HEK293T (cell line): ENCODE measurements at places on chromosomes 3 and 15.

DNA sequence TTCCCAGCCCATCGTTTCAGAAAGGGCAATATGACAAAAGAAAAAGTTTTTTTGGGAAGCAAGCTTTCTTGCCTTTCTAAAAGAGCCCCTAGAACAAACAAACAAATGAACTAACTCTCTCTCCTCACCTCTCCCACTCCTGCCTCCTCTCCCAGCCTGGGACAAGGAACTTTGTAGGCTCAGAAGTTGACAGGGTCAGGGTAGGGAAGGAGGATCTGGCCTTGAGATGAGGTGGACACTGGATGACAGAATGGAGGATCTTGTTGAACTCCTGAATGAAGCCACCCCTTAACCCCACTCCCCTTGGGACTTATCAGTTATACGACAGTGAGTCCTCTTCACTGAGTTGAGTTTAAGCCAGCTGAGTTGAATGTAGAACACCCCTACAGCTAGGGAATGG is 1.6 kb upstream of the ITGA11 start:
- DNase-seq, result no peak

GRCh38 chr3:18127174-18127858 is 297.8 kb downstream of the SATB1 start:
- no peak for DNase-seq

DNA sequence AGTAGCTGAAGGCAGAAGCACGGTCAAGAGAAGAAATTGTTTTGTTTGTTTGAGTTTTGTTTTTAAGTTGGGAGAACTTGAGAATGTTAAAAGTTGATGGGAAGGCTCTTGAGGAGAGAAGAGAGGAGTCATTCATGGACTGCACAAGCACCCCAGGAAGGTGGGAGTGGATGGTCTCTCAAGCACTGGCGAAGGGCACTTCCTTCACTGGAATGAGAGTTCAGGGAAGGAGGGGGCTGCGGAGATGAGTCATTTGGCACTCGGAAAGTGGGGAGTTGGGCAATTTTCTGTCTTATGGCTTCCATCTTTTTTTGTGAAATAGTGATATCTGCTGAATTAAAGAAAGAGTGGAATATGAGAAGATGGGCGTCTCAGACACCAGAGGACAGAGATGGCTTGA is 66.0 kb downstream of the ATP13A4 start:
- DNase-seq, result no peak

DNA sequence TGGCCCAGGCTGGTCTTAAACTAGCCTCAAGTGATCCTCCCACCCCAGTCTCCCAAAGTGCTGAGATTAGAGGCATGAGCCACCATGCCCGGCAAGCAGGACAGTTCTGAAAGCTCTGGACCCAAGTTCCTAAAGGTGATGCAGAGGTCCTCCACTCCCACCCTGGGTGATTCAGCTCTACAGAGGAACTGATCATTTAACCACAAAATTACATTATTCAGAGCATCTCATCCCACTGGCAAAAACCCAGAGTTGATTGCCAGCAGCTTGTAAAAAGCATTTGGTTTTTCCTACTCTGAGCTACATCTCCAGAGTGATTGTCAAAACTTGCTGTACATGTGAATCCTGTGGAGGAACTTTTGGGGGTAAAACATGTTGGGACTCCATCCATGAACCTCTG is 60.2 kb downstream of the SLTM start:
- no peak for DNase-seq

DNA sequence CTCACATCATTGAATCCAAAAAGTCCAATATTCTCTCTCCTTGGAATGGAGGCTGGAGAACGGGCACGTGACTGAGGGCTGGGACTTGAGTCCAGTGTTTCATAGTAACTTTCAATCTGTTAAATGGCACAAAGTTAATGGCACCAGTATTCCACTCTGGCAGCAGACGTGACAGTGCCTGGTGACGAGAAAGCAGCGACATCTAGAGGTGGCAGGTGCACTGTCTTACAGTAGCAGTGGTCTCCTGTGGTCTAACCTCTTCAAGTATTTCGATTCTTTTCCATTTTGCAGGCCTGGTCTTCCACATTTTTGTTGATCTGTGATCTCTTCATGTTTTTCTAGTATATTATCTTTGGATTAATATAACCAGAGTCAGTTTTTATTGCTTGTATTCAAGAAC is 107.1 kb downstream of the OXSM start:
- DNase-seq, result peak; percentile 56

DNA sequence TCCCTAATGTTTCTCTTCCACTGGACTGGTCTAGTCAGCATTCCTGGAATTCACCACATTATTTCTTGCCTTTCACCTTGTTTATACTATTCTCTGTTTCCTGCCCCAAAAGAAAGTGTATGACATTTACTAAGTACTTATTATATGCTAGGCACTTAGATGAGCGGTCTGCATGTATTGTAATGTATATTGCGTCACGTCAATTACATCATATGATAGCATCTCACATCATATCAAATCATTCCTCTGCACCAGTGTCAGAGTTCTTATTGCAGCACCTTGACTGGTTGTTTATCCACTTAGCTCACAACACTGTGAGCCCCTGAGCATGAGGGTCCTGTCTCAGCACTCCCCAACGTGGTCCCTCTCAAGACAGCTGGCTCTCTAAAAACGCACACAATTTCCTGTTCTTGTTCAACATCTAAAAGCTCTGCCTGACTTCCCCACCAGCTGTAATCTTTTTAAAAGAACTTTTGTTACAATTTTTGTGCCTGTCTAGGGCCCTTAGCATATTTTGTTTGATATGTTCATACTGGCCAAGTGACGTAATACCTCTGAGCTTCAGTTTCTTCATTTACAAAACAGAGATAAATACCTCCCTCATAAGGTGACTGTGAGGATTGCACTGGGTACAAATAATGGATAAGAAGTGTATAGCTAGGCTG is 58.8 kb downstream of the ARHGAP31 start:
- no peak for DNase-seq

- no peak for DNase-seq
Measured at GRCh38 chr3:12963922-12964701, 109.1 kb downstream of the IQSEC1 start.

DNA sequence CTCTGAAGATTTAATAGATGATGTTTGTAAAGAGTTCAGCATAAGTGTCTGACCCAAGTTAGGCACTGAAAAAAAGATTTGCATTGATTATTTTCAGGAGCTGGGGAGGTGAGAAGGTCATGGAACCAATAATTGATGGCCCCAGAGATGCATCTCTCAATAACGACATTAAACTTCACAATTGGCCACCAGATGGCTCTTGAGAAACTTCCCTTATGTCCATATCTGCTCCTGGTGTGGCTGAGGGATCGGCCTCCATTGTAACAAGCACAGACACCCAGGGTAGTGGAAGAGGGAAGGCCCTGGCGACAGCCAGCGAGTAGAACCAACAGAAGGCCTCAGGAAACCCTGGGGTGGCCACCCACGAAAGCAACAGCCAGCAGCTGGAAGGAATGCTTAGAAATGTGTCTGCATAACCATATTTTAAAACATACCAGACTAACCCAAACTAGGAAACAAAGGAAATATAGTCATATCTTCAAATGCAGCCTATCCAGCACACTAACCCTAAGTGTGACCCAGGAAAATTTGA is 536.7 kb downstream of the SOX2 start:
- DNase-seq, result peak; percentile 9

GRCh38 chr3:155316426-155316825 is 22.9 kb upstream of the STRIT1 start:
- no peak for DNase-seq

DNA sequence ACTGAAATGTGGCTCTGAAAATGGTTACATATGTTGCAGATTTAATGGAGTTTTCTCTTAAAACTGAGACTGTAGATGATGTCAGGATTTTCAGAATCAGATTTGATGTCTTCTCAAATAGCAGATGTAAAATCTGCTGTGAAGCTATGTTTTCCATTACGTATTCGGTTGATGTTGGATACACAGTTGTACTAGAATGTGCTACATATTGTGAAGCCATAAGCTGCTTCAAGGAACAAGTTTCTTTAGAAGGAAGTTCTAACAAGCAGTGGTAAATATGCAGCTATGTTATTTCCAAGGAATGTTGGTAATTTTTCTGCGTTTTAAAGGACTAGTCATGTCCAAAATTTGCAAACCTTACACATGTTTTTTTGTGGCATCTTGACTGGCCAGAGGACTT is 197.7 kb downstream of the RBMS3 start:
- no peak for DNase-seq

GRCh38 chr3:119359476-119360326 is 65.5 kb downstream of the ARHGAP31 start:
- no peak for DNase-seq

- DNase-seq, result no peak
Measured at GRCh38 chr3:112873632-112874031, 27.0 kb upstream of the CD200R1L start.

GRCh38 chr3:193095366-193095765 is 145.7 kb upstream of the PLAAT1 start:
- DNase-seq, result no peak

DNA sequence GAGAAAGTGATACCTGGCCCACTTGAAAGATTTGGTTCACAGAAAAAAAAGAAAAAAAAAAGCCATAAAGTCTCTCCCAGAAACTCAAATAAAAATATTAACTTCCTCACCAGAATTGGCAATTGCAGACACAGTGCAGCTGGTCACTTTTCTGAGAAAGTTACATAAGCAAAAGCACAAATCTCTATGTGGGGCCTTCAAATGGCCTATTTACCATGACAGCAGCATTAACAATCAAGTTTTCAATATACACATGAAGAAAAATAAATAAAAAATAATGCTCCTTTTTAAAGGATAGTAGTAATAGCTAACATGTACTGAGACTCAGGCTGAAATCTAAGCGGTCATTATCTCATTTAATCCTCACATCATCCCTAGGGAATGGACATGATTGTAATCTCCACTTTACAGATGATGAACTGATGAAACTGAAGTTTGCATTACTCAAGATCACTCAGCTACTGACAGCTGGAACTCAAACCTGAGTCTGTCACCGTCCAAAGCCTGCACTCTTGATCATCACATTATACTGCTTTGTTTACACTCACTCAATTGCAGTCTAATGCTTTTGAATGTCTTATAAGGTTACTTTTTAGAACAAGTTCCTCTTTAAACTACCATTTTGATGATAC is 3.3 kb downstream of the NPTN start:
- no peak for DNase-seq

GRCh38 chr3:148535001-148535400 is 162.7 kb upstream of the AGTR1 start:
- DNase-seq, result no peak

DNA sequence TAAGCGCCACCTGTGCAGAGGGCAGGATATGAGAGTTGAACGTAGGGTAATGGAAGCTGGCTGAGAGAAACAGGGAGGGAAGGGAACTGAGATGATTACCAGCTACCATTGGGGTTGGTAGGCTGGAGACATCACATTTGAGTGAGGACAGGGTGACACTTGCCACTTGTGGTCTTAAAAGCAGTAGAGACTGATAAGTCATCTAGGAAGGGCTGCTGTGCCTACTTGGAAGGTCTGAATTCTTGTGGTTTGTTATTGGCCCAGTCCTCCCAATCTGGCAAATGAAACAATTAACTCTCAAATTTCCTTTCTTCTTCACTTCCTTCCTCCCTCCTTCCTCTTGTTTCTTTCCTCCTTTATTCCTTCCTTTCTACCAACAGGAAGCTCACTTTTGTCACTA is 46.8 kb downstream of the COL6A5 start:
- DNase-seq, result no peak

DNA sequence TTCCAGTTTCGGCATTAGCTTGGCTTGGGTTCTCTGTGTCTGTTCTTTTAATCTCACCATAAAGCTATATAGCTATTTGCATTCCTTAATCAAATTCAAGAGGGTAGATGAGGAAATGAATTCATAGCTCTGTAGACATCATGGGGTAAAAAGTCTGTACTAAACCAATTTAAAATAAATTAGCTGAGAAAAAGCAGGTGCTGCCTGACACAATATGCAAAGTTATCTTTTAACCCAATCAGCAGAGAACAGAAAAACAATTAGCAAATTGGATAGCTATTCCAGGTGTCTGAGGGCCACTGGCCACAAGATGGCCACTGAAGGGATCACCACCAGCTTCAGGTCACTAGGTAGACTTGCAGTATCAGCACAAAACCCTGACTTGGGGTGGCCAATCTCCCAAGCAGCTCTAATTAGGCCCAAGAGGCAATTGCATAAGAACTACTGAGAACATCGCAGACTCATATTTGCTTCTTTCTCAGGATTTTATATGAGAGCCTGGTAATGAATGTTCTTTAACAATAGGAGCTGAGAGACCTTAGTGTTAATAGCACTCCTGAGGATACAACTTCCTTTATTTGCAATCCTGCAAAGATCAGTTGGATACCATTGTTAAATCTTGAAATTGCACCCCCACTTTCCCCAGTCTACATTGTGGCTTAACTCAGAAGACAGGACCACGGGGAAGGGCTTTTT is 494.3 kb downstream of the PDCD6IP start:
- DNase-seq, result no peak

DNA sequence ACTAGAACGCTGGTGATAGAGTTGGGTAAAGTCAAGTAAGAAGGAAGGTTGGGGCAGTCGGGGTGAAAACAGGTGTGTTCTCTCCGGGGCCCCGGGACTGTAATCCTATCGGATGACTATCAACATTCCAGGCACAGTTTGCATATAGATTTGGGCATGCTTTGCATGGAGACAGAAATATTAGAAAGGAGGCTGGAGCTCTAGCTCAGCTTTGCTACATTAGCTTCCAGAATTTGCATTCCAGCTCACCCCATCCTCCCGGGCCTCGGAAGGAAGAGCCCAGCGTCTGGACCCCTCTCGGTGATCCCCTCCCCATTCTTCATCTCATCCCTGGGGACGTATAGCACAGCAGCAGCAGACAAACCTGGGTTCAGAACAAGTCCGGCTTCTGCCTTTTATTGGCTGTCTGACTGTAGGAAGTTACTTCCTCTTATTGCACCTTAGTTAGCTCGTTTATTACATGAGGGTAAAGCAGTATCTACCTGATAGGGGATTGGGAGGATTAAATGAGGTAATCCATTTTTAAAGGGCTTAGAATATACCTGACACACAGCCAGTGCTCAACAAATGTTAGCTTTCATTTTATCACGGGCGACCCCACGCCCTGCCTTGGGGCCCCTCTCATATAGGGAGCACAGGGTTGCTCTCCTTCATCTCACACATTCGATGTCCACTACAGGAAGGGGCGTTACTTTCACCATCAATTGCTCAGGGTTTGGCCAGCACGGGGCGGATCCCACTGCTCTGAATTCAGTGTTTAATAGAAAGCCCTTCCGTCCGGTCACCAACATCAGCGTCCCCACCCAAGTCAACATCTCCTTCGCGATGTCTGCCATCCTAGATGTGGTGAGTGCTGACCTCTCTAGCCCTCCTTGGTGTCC is 3.2 kb downstream of the HTR3E start:
- no peak for DNase-seq
